ENCODE measurements at places on chromosomes 3 and 15.
A peak's percentile ranks its signal among the peaks of the same experiment; 100 is the strongest.

GRCh38 chr3:10099041-10099440 is 9.0 kb downstream of the FANCD2OS start:
- no peak for DNase-seq

- no peak for DNase-seq
These were observed 409 bp upstream of the LHFPL4 start for GRCh38 chr3:9553948-9554513.

DNA sequence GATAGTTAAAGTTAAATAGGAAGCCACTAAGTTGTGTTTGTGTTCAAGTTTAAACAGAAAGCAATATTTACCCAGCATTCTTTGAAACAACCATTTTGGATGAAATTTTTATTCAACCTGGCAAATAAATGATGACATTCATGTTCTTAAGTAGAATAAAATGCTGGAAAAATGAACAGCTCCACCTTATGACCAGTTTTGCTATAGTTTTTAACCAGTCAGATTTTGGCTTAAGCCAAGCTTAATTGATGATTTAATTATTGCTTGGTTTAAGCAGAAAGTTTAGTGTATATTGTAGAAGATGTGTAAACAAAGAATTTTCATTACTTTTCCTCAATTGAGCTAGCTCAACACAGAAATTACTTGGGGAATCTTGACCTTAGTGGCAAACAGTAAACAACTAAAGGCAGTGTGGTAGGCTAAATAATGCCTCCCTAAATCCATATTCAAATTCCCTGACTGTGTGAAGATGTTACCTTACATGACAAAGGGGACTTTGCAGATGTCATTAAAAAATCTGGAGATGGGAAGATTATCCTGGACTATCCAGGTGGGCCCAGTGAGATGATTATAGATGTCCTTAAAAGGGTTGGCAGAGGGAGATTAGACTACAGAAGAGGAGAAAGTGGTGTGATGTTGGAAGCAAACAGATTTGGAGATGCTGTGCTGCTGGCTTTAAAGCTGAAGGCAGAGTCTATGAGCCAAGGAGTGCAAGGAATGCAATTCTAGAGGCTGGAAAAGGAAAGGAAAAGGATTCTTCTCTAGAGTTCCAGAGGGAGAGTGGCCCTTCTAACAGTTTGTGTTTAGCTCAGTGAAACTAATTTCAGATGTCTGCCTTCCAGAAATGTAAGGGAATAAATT is 448.6 kb upstream of the GOLIM4 start:
- no peak for DNase-seq

DNA sequence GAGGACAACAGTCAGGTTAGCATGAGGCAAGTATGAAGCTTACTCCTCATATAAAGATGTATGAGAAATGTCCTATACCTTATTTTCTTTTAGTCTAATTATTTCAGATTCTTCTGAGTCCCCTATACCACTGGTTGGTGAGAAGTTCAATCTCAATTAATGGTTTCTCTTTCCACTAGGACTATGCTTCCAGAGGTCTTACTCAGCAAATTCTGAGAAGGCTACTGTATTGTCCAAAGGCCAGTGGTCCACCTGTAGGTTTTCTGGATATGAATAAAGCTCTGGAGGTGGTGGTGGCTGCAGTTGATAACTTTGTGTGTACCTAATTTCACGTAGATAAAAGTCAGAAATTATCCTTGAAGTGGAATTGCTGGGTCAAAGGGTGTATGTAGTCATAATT is 149.4 kb downstream of the EPHB1 start:
- DNase-seq = no peak

DNA sequence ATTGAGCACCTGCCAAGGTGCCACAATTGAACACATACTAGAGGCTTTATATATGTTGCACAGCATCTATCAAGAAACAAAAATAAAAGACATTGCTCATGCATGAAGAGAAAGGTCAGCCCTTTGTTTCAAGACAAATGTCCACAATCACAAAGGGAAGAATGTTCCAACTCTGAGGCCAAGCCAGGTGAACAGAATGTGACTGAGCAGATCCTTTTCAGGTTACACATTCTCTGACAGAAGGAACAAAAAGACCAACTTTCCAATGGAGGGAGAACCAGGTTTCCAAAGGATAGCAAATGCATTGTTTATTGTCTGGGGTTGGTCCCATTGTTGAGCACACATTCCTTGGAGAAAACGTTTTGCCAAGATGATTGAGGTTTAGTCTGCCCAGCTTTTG is 50.2 kb upstream of the FAM174B start:
- no peak for DNase-seq

- DNase-seq = no peak
These were observed at the start of gene GATM for GRCh38 chr15:45378149-45378912. GATM (minus strand) TSS chr15:45378544; CDS start chr15:45378453, 91 bp downstream.

DNA sequence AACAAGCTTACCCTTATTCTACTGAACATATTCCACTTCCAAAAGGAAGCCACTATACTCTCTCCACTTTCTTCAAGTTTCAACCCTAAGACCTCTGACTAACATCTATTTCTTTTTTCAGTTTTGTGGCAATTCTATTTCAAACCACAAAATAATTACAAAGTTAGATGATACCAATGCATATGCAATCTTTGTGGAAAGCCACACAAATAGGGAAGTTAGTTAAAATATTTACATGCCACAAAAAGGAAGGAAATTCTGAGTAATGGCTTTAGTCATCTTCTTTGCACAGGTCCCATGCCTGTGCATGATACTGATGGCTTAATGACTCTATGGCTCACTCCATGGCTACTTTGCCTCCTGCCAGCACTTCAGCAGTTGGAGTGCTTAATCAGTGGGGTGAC is 57.0 kb upstream of the MCTP2 start:
- DNase-seq = no peak

DNA sequence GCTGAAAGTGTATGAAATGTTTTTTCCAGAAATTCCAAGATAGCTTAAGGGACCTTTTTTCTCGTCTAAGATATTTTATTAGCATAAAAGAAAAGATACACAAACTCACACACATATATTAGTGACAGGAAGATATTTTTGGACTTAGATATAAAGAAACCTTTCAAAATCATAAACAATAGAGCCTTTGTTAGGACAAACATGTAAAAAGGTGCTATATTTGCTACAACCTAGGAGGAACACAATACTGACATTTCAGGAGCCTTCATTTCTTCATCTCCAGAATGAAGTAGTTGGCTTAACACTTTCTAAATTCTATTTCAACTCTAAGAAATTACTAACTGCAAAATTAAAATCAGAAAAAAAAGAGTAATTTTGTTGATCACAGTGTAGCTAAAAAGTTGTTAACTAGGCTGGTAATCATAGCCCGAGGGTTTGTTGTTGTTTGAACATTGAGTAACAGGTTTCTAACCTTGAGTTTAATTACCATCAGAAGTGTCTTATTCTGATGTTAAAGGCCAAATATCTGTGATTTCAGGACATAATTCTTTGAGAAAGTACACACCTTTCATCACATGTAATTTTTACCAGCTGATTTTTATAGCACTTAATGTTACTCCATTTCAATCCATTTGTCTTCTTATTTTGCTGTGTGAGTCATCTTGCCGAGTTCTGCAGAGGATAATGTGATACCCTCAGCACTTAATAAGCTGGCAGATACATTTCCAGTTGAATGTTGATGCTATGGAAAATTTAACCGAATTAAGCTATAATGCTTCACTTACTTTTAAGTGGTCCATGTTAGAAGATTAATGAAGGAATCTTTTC is 97.3 kb downstream of the MBNL1 start:
- no peak for DNase-seq

DNA sequence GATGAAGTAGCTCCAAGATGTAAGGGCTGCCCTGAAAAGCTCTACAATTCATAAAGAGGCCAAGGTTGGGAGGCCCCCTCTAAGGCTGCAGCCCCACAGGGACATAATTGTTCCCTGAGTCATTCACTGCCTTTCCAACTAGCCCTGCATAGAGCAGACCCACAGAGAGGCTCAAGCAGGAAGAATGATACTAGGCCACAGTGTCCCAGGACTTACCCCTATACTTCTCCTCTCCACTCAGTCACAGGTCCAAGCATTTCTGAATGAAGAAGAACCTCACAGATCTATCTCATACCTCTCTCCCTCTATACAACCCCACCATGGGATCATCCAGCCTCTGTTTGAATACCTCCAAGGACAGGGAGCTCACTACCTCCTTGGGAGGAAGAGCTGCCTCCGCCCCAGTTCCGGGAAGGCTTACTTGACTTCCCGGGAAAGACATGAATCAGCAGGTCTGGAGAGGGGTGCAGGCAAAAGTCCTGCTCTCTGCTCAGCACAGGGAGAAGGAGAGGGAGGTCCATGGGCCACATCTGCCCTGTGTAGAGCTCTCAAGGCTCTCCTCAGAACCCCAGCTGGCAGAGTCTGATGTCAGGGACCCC is 6.9 kb upstream of the SKIC8 start:
- DNase-seq = no peak

DNA sequence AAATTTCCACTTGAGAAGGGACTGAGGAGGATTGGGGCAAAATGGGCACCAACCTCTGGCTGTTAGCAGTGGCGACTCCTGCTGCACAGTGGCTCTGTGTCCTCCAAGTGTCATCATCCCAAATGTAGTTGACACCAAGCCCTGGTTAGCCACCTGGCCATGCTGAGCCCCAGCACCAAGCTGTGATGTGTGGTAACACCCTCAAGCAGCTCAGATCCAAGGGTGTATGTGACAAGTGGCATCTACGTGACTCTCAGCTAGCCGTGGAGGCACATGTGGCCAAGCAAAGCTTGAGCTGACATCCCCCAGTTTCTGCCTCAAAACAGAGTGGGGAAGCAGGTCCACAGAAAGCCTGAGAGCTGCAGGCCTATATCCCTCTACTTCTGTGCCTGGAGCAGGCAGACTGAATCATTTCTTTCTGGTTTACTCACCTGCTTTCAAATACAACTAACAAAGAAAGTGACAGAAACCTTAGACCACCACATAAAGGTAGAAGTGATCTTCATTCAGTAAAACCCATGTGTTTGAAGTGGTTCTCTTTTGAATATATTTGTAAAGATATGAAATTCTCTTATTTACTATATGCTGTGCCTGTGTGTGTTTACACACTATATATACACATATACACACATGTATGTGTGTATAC is 40.0 kb downstream of the FOXP1 start:
- DNase-seq = no peak

DNA sequence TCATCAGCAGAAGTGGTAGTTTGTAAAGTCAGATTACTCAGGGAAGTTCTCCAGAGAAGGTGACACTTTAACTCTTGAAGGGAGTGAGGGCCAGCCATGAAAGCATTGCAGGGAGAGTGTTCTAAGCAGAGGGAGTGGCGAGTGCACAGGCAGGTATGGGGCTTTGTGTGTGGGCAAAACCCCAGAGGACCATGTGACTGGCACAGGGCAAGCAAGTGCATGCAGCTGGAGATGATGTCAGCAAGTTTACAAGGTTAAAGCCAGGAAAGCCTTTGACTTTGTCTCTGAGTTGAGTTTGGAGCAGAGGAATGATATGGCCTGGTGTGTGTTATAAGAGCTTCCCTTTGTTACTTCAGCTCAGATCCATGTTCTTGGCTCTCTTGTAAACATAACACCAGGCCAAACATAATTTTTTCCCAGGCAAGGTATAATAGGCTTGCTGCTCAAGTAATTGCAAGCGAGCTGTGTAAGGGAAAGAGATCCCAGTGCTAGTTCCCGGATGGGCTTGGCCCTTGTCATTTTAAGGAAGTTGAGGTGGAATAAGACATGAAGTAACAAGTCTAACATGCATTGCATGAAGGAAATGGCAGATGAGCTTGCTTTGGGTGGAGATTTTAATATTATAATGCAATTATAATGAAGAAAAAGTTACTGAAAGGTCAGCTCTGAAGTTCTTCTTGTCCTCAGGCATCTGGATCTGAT is 341.1 kb upstream of the LRRC3B start:
- no peak for DNase-seq

DNA sequence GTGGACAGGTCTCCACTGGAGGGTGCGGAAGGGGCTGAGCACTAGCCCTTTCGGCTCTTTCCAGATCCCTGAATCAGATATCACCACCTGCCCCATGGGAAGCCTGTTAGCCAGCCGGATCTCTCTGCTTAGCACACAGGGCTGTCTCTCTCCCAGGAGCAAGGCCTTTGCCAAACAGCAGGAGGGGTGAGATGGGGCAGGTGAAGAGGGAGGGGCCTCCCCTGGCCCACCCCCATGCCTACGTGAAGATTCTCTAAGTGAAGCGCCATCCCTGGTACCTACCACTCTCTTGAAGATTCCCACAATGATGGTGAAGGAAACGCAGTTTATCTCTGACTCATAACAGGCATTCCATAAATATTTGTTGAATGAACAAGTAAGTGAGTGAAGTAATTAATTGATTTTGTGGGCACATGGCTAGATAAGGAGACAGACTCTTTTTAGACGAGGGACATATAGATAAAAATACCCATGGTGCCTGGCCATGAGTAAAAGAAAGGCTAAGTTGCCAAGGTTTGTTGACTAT is 19.6 kb upstream of the HCN4 start:
- DNase-seq = no peak

DNA sequence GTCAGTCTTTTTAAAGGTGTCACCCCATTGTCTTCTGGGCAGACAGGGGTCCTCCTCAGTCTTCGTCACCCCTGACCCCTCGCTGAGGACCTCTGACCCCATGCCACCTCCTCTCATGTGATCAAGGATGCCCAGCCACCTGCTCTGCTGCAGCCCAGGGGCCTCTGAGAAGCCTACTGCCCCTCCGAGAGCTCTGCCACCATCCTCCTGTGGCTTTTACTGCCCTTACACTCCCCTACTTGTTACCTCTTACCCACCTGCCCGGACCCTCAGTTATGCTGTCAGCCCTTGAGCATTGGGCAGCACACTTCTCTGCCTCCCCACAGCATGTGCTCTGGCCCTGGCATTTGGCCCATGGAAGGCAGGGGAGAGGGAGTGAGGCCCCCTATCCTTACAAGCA is 123.2 kb downstream of the LRRK1 start:
- DNase-seq = no peak

GRCh38 chr3:150449169-150449721 is 41.1 kb downstream of the TSC22D2 start:
- no peak for DNase-seq

DNA sequence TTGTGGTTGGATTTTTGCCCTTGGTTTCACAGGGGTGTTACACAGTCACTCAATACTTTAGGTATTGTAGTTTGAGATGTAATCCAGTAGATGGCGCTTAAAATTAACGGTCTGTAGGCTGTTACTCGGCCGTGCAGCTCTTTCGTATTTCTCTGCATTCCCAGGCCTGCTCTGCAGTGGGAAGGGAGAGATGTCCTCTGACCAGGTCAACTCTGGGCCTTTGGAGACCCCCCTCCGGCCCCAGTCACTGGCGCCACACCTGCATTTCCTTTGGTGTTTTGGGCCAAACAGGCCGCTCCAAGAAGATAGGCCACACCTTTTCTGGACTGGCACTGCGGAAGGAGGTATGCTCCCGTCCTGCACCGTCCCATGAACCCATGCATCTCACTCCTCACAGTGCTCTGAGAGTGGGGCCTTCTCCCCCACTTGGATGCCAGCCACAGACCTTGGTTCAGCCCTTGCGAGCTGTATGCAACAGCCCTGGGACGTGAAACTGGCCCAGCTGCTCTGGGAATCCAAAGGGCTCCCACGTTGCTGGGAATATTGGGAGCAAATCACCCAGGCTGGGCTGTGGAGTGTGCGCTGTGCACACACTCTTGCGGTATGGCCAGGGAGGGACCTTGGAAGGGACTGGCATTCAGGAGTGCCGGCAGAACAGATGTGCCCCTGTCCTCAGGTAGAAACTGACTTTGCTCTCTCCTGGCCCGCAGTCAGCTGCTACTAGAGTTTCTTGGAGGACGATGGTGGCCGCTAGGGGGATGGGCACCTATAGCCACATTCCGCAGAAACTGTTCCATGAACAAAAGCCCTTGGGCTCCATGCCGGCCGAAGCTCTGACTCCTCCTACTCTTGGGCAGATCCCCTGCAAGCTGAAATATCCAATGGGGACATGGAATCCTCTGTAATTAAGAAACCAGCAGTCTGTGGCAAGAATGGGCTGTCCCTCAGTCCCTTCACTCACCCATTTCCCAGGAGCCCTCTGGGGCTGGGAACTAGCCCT is 410.5 kb upstream of the CADM2 start:
- DNase-seq = peak; percentile 6

Measured in HuH-7 (cell line).